ENCODE measurements at places on chromosomes 3 and 15. TPM values are rescaled to one million over a fixed set of nuclear protein-coding genes. Genes with fewer than 3 reads are reported as not detected.
A peak's percentile ranks its signal among the peaks of the same experiment; 100 is the strongest.

The KNG1 gene
- total RNA-seq: not detected

The SLC24A5 gene
- not detected for total RNA-seq

The CLDN18 gene
- not detected for total RNA-seq

DNA sequence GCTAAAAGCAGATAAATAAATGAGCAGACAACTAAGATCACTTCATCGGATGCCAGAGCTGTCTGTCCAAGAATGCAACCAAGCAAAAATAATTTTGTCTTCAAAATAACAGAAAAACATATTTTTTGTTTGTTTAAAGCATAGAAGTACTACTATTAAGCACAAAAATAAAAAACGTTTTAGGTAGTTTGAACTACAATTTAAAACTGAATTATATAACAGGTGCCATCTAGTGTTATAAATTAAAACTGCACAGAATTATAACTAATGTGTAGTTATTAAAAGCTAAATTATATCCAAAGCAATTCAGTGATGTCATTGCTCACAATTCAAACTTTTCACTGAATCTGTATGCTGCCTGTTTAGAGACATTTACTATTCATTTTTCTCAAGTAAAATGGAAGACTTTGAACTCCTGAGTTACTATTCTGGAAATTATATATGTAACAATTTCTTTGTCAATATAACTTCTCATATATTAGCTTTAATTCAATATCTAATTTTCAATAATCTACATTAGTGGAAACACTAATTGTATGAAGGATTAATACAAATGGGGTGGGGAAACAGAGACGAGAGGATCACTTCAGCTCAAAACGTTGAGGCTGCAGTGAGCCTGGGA, 29.5 kb downstream of the LINS1 start:
- no peak overlapping the region for H3K4me3 ChIP-seq
- no peak overlapping the region for H3K27ac ChIP-seq
- no peak for DNase-seq
- no peaks in the 10 kb centered on the region for H3K4me1 ChIP-seq

- no peaks in the 10 kb centered on the region for H3K4me1 ChIP-seq
- no peaks in the 10 kb centered on the region for H3K27me3 ChIP-seq
- no peak for DNase-seq
- no peak overlapping the region for H3K4me3 ChIP-seq
- H3K36me3 ChIP-seq: peaks cover 11% of the 10 kb centered on the region
- H3K27ac ChIP-seq: no peak overlapping the region
Observed at GRCh38 chr3:71022551-71023335, 560.8 kb downstream of the FOXP1 start.

GRCh38 chr15:63554337-63554927, 42.8 kb upstream of the FBXL22 start:
- DNase-seq: no peak
- peaks cover 21% of the 10 kb centered on the region for H3K4me1 ChIP-seq
- peaks cover 10% of the 10 kb centered on the region for H3K36me3 ChIP-seq
- H3K27ac ChIP-seq: 0 out of 2 replicates have a peak overlapping the region, but pooled peaks have one; percentile 75
- H3K27me3 ChIP-seq: no peaks in the 10 kb centered on the region
- no peak overlapping the region for H3K4me3 ChIP-seq

DNA sequence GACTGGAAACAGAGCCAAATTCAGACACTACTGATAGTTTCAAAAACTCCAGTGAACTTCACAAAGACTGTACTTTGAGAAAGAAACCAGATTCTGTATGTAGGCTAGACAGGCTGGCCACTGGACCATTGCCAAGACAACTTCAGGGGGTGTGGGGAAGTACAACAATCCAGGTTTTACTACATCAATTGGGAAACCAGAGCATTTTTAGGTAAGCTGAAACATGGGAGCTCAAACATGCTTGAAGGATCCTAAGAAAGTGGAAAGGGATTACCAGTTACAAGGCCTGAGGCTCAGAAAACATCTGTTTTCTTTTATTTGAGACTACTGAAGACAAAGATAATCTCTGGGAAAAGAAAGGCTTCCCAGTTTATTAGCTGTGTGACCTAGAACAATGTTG, 26.9 kb upstream of the ZNF280D start:
- no peaks in the 10 kb centered on the region for H3K36me3 ChIP-seq
- peak overlapping the region; percentile 62 for H3K27ac ChIP-seq
- H3K4me1 ChIP-seq: peaks cover 29% of the 10 kb centered on the region
- no peak for DNase-seq
- no peak overlapping the region for H3K4me3 ChIP-seq

- H3K36me3 ChIP-seq: no peaks in the 10 kb centered on the region
- no peaks in the 10 kb centered on the region for H3K27me3 ChIP-seq
- peaks cover 20% of the 10 kb centered on the region for H3K4me1 ChIP-seq
Observed at GRCh38 chr3:27289769-27290413, 79.3 kb downstream of the NEK10 start.

Data from SJSA1 (cell line).